Activated naive CD4-positive, alpha-beta T cell treated with anti-CD3 and anti-CD28 coated beads, Interleukin-2, amount 50 U/mL, for 72 hours (primary cell): ENCODE measurements at places on chromosomes 6 and 20. TPM values are rescaled to one million over a fixed set of nuclear protein-coding genes. Genes with fewer than 3 reads are reported as not detected.

GRCh38 chr6:161265975-161266374 is 7.9 kb downstream of the AGPAT4 start:
- no peak for DNase-seq

DNA sequence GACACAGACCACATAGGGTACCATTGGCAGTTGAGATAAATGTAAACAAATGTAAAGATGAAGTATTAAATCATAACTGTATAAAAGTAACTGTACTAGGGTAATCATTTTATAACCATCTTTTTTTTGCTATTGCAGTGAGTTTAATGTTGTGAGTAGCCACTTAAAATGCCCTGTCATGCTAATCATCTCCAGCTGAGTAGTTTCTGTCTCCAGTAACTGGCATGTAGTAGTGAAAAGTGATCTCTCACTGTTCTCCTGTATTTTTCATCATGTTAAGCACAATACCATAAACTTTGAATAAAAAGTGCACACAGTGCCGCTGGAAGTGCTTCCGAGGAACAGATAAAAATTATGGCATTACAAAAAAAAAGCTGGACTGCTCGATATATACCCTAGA is 45.0 kb upstream of the OPRM1 start:
- DNase-seq: no peak

GRCh38 chr6:66664112-66664511 is 957.1 kb upstream of the EYS start:
- no peak for DNase-seq

- peak; percentile 82 for DNase-seq
Observed at GRCh38 chr6:89610149-89610642, 28.4 kb downstream of the LYRM2 start.

- no peak for DNase-seq
Observed at GRCh38 chr20:32205110-32205842, 2.3 kb downstream of the PLAGL2 start.

- DNase-seq: no peak
Observed at GRCh38 chr6:63789699-63790098, 154.1 kb downstream of the PHF3 start.

DNA sequence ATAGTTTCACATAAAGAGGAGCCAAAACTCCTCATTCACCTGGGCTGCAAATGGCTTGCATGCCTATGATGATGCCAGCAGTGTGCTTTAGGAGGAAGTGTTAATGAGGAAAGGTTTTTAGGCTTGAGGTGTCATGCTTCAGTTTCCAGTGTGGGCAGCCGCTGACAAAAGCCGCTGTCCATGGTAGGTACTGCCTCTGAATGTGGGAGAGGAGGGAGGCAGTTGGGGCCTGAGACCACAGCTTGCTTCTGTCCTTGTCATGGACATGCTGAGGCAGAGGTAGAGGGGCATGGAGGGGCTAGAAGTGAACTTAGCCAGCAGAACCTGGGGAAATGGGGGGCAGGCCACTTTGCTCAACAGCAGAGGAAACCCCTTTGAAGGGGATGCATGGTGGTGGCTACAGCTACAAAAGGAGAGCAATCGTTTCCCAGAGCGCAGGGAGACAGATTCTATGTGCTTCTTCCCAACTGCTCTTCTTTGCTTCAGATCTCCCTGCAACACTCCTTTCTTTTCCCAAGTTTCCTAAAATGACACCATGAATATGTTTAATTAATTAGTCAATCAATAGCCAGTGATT is 372.1 kb upstream of the CNR1 start:
- no peak for DNase-seq

- no peak for DNase-seq
Observed at GRCh38 chr6:3405679-3406078, 51.2 kb downstream of the SLC22A23 start.

GRCh38 chr6:73389854-73390253 is 4.8 kb upstream of the DDX43 start:
- DNase-seq: no peak

GRCh38 chr6:143055891-143056290 is 4.8 kb upstream of the AIG1 start:
- no peak for DNase-seq

DNA sequence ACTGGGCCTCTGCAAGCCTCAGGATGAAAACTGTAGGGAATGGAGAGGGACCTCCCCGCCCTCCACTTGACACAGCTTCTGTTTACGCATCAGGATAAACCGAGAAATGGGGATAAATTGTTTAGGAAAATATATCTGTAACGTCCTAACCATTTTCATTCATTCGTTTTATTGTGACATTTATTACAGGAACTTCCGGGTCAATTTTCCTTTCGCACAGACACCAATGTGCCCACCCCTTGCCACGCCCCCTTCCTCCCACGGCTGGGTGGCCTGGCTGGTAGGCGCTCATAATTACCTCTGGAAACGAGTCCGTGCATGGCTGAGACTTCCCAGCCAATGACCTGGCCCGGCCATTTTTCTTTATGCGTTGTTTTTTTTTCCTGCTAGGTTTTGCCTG is 96.1 kb downstream of the BMP7 start:
- no peak for DNase-seq

GRCh38 chr6:28134015-28134414 is 7.7 kb upstream of the ZKSCAN8 start:
- DNase-seq: no peak

DNA sequence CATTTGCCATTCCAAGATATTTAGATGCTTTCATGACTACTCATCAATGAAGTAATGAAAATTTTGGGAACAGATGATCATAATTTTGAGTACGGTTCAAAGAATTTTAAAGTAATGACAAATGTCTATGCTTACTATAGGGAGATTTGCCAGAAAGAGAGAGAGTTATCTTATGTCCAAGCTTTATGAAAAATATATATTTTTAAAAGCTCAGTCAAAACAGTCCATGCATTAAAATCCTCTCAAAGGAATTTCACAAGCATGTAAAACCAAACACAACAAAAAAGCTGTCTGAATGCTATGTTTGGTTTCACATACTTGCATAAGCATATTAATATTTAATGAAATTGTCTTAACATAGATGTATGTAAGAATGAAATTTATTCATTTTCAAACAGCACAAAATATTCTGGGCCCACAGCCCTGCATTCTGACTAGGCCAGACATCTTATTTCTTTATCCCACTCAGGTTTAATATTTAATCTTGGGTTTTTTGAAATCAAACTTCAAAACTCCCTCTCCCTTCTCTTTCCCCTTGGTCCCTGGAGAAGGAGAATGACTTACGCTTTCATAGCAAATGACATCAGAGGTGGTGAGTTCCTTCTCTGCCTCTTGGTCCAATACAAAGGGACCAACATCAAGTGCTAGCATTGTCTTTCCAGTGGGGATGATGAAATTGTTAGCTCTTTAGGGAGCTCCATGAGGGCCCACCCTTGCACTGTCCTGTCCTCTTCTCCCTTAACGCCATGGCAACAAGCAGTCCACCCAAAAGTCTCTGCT is 94.2 kb downstream of the ADAT2 start:
- no peak for DNase-seq

DNA sequence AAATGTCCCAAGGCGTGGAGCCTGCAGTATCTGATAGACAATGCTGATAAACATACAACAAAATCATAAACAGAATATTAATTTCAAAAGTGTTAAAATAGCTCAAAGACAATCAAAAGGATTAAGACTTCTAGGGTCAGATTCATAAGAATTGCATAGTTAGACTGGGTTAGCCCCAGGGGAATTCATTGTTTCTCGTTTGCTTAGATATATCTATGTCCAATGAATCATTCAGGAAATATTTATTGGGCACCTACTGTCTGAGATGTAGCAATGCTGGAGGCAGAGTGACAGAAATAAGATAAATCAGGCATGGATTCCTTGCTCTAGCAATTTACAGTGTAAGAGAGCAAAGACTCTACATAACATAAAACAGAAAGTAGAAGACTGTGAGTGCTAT is 124.4 kb upstream of the PRL start:
- DNase-seq: no peak

DNA sequence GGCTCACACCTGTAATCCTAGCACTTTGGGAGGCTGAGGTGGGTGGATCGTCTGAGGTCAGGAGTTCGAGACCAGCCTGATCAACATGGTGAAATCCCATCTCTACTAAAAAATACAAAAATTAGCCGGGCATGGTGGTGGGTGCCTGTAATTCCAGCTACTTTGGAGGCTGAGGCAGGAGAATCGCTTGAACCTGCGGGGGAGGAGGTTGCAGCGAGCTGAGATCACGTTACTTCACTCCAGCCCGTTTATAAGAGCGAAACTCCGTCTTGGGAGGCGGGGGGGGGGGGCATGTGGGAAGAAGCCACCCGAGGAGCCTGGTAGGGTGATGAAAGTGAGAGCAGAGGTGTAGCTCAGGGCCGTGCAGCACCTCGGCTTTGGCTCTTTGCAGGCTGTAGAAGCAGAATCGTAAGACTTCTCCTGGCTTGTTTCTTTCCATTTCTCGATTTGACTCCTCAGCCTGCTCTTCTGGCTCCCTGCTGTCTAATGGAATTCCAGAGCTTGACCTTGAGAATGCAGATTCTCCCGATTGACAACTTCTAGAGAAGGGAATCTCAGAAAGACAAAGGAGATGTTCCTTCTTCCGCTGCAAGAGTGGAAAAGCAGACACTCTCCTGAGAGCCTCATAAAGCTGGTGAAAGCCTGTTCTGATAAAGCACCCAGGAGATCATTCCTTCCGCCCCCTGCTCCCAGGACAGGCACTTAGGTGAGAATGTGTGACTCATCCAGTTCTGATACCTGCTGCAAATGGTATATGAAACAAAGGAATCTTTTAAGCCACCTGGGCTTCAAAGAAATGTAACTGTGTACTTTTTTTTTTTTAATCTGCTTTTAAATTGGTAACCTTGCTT is 26.0 kb upstream of the PPP1R16B start:
- DNase-seq: no peak

GRCh38 chr6:75788894-75789293 is 39.9 kb downstream of the MYO6 start:
- no peak for DNase-seq

DNA sequence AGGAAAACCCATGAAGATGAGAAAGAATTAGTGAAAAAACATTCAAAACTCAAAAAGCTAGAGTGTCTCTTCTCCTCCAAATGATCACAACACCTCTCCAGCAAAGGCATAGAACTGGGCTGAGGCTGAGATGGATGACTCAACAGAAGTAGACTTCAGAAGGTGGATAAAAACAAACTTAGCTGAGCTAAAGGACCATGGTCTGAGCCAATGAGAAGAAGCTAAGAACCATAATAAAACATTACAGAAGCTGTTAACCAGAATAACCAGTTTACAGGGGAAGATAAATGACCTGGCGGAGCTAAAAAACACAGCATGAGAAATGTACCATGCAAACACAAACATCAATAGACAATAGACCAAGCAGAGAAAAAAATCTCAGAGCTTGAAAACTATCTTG is 904.1 kb upstream of the MANEA start:
- no peak for DNase-seq

DNA sequence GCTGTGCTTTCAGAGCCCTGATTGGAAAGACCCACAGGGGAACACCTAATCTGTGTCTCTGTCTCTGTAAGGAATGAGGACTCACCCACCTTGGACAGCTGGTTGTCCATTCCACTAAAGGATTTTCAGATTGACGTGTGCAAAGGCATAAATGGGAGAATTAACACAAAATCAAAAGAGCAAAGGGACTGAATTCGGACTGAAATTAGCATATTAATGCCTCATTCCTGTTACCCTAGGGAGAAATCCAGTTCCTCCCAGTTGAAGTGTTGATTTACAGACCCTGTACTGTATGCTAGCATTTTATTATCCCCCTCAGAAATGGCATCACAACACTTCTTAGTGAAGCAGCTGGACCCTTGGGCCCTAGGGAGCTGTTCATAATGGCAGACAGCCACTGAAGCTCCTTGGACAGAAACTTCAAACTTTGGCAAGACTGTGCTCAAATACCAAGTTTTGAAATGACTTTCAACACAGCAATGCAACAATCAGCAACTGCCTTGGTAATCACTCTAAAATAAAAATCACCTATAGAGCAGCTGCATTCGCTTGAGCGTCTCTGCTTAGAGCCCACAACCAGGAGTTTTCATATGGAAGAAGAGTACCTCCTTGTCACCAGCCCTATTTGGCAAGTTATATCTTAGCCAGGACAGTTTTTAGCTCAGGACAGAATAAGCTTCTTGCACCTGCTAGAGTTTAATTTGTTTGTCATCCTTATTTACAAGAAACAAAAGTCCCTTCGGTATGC is 118.1 kb downstream of the TRDN start:
- no peak for DNase-seq

- DNase-seq: no peak
Observed at GRCh38 chr20:15564981-15565380, 1008.3 kb downstream of the KIF16B start.

DNA sequence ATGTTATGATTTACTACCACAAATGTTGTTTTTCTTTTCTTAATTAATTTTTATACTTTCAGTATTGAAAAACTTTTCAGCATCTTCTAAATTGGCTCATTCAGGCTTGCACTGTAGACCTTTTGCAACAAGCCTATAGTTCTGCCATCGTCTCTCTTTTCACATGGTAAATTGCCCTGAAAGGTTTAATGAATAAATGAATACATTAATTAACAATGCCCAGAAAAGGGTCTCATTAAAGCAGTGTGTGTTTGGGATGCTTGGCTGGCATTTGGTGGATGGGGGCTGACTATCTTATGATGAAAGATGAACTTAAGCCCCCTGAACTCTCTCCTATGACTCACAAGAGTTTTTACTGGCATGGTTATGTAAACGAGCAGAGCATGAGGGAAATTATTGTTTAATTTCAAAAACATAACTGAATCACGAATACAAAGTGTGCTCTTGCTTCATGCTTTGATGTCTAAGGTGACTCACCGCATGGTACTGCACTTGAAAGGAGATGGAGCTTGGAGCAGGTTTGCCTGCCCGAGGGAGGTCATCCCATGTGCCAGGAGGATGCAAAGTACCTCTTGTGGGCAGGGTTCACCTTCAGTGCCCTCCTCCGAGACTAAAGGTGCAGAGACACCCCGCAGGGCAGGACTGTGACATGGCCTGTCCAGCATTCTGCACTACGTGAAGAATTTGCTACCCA is 13.8 kb upstream of the PCK1 start:
- DNase-seq: no peak

GRCh38 chr20:24731312-24731711 is 217.8 kb upstream of the CST7 start:
- DNase-seq: no peak

The SIRPB2 gene
- total RNA-seq: not detected

The PCK1 gene
- total RNA-seq: not detected

The FOXA2 gene
- total RNA-seq: not detected

The HEBP2 gene
- 34.0 TPM for total RNA-seq

The DNPH1 gene
- 73.5 TPM for total RNA-seq

The NRSN1 gene
- not detected for total RNA-seq

The GCNT2 gene
- total RNA-seq: 0.82 TPM

The CALHM5 gene
- total RNA-seq: not detected

The CYP39A1 gene
- not detected for total RNA-seq

The EFCAB8 gene
- 0.70 TPM for total RNA-seq

The GTSF1L gene
- total RNA-seq: 0.39 TPM
